AG10803 (cell line): ENCODE measurements at places on chromosomes 3 and 15.

- DNase-seq = no peak
Observed at GRCh38 chr3:11287404-11287803, 15.2 kb downstream of the ATG7 start.

DNA sequence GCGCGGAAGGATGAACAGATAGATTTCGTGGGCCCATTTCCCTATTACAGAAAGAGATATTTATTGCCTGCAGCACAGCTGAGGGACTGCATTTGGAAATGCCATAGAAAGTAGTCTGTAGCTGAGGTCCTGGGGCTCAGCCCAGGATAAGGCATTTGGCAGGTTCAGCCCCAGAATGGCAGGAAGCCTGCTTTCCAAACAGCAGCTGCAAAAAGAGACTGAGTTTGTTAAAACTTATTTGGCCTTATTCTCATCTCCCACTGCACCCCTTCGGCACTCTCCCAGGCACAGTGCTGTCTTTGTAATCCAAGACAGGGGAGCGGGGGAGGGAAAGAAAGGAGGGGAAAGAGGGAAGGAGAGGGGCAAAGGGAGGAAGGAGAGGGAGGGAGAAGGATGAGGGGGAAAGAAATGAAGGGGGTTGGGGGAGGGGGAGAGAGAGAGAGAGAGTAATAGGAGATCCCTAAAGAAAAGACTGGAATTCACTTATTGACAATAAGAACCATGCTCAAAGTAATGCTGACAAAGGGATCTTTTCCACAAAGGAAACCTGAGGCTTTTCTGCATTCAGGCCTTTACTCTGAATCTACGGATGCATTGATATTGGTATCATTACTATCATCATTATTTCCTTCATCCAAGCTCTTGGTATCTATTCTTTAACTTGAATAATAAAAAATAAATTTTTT, 94.0 kb upstream of the LRRN1 start:
- DNase-seq = no peak

GRCh38 chr3:111252779-111253178, 181.2 kb downstream of the NECTIN3 start:
- DNase-seq = peak; percentile 55

DNA sequence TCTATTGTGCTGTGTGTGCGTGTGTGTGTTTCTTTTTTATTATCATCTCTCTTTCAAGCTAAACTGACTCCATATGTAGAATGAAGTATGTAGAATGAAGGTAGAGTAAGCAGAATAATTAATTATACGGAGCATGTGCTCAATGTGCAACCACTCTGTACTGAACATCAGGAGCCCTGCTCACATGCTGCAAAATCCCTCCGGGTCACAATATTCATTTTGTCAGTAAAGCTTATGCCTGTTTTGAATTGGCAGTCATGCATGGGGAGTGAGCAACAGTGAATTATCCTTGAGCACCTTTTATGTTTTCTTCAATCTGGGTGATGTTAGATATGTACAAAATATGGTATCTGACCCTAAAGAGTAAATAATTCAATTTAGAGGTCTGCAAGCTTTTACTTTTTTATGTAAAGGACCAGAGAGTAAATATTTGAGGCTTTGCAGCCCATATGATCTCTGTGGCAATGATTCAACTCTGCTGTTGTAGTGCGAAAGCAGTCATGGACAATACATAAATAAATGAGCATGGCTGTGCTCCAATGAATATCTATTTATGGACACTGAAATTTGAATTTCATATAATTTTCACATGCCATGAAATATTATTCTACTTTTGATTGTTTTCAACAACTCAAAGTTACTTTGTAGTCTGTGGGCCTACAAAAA, 199.9 kb downstream of the VGLL3 start:
- DNase-seq = no peak

GRCh38 chr3:70752051-70752450, 439.6 kb upstream of the MDFIC2 start:
- DNase-seq = no peak

DNA sequence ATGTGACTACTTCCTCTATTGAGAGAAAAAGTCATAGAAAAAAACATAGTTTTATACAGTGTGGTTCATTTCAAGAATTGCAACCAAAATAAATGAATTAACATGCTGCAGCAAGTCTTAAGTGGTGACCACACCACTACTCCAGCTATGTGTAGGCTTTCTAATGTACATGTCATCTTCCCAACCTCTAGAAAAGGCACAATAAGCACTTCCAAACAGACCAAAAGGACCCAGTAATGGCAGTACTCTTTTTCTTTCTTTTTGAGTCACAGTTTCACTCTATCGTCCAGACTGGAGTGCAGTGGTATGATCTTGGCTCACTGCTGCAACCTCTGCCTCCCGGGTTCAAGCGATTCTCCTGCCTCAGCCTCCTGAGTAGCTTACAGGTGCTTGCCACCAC, 219.3 kb upstream of the KBTBD8 start:
- DNase-seq = no peak

DNA sequence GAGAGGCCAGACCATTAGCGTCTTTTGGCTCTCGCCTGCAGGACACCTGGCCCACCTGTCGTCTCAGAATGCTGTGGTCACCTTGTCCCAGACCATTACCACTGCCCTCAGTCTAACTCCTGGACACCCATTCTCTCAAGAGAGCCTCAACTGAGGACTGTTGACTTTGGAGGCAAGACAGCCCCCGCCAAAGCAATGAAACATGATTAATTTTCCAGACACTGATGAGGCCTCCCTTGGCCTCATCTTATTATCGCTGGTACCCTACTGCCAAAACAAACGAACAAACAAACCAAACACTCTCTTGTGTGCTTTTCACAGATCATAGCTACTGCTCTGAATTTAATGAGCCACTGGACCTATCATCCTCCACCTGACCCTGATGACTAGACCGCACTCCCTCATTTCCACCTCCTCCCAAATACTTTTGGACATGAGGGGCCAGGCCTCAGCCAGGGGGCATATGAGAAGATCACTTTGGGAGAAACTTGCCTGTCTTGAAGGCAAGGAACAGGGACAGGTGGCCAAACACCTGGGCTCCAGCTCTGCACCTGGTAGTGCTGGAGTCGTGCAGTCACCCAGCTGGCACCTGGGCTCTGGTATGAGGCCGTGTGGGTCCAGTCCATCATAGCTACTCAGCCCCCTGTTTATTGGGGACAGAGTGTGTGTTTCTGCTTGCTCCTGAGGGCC, 27.6 kb downstream of the ALS2CL start:
- no peak for DNase-seq

GRCh38 chr3:129104051-129104450, 17.6 kb downstream of the RAB43 start:
- DNase-seq = no peak

GRCh38 chr3:33217866-33218445, 654 bp downstream of the SUSD5 start:
- DNase-seq = no peak

- DNase-seq = no peak
Observed at GRCh38 chr3:170352936-170353335, 4.6 kb upstream of the SKIL start.

DNA sequence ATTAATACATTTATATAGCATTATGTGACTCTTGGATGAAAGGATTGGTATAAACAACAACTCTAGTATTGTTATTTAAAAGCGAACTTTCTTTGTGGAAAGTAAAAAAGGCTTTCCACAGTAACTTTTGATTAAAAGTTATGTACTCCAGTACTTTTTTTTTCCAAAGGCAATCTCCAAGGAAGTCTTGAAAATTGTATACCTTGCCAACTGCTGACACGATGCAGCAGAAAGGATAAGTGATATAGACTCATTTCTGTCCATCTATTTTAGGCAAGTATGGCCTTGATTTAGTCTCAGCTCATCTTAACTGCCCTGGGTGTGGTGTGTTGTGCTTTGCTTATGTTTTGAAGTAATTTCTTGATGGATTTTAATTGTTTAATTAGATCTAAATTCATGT, 79.7 kb downstream of the OTOL1 start:
- no peak for DNase-seq

DNA sequence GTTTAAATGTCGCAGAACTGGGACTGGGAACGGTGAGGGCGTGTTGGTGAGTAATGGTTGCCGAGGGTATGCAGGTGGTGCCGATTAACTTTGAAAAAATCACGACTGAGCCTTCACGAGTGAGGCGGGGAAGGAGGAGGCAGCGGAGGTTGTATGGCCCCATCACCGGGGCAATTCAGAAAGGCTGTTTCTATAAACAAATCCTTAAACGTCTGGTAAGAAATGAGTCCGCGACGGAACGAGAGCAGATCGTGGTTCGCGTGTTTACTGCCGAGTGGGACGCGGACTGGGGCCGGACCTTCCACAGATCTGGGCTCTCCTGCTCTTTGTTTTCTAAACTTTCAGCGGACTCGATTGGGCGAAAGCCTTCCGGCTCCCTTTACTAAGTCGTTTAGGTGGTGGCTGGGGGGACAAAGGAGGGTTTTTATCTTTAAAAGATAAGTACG, 2.7 kb downstream of the IGF1R start:
- peak; percentile 41 for DNase-seq

DNA sequence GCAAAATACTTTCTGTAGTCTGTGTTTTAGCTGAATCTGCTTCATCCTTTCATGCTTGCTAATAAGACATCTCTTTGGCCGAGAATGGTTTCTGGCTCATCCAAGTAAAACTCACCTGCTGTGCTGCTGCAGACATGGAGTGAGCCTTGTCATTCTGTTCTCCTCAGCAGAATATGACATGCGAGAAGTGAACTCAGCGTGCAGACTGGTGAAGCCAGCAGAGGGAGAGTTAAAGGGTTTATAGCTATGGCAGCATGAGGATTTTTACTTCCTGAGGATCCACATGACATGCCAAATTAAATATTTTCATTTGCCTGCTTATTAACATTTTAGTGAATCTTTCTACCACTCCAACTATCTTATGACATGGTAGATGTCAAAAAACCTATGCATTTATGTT, 658.4 kb upstream of the NECTIN3 start:
- no peak for DNase-seq

- DNase-seq = no peak
Observed at GRCh38 chr15:71357321-71357732, 242.1 kb downstream of the THSD4 start.

GRCh38 chr3:99878005-99878404, 60.3 kb downstream of the CMSS1 start:
- DNase-seq = peak; percentile 79

DNA sequence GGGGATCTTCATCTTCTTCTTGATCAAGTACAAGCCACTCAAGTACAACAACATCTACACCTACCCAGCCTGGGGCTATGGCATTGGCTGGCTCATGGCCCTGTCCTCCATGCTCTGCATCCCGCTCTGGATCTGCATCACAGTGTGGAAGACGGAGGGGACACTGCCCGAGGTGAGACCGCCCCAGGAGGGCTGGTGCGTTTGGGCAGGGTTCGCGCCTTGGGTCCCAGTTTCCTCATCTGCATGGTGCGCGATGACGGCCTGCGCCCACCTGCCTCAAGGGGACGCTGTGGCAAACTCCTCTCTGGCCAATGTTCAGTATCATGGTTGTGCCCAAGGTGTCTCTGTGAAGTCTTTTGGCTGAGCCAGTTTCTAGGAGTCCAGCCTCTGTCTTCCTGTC, 57.5 kb upstream of the SLC6A1 start:
- DNase-seq = no peak

GRCh38 chr3:156341831-156342416, 213.0 kb downstream of the SSR3 start:
- no peak for DNase-seq

- DNase-seq = no peak
Observed at GRCh38 chr15:40932649-40933516, 3.7 kb downstream of the DLL4 start.

- no peak for DNase-seq
Observed at GRCh38 chr3:144763878-144764454, 792.3 kb downstream of the DIPK2A start.

GRCh38 chr3:37487785-37488184, 313.4 kb upstream of the LRRFIP2 start:
- DNase-seq = no peak

GRCh38 chr3:111662907-111663306, 67.8 kb upstream of the ZBED2 start:
- no peak for DNase-seq

DNA sequence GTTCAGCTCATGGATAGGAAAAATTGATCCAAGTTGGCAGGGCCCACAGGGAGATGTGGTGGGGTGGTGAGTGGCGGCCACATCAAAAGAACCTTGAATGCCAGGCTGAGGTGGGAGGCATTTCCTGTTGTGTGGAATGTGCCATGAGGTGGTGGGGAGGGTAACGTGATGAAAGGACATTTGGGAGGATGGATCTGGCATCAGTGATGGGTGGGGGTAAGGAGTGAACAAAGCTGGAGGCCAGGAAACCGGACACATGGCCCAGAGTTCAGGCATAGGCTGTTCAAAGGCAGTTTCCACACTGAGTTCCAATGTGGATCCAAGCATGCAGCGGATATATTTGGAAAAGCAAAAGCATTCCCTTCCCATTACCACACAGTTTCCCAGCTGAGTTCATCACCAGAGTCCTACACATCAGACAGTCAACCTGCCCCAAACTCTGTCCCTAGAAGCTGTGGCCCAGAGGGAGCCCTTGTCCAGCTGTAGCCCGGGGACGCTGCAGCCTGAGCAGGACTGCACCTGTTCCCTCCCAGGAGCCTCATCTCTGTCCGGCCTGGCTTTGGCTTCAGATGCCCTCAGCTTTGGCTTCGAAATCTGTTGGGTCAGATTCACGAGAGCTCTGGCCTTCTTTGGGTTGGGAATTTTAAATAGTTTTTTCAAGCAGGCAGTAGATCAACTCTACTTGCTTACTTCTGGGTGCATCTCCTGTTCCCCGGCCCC, 37.8 kb upstream of the GOLGA6B start:
- no peak for DNase-seq

- no peak for DNase-seq
Observed at GRCh38 chr3:8276506-8276905, 225.1 kb upstream of the LMCD1 start.
